Germinal center (tissue), 1 donor: ENCODE measurements at places on chromosomes 7 and 10.

GRCh38 chr10:57014758-57015157 is 653.7 kb upstream of the ZWINT start:
- DNase-seq, result no peak

- no peak for DNase-seq
These were observed 263.9 kb upstream of the FZD1 start for GRCh38 chr7:90999989-91000979.

GRCh38 chr7:112411186-112411795 is 39.0 kb upstream of the IFRD1 start:
- DNase-seq, result no peak

DNA sequence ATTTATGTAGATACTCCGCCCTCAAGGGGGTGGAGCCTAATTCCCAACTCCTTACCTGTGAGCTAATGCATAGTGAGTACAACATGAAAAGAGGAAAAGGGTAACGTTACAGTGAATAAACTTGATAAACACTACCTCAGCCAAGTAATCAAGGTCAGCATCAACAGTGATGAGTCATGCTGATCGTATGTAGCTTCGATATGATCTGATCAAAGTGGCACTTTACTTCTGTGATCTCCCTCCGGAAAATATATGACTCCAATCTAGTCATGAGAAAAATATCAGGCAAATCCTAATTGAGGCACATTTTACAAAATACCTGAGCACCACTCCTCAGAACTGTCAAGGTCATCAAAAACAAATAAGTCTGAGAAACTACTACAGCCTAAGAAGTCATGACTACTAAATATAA is 70.4 kb downstream of the VTI1A start:
- DNase-seq, result no peak

DNA sequence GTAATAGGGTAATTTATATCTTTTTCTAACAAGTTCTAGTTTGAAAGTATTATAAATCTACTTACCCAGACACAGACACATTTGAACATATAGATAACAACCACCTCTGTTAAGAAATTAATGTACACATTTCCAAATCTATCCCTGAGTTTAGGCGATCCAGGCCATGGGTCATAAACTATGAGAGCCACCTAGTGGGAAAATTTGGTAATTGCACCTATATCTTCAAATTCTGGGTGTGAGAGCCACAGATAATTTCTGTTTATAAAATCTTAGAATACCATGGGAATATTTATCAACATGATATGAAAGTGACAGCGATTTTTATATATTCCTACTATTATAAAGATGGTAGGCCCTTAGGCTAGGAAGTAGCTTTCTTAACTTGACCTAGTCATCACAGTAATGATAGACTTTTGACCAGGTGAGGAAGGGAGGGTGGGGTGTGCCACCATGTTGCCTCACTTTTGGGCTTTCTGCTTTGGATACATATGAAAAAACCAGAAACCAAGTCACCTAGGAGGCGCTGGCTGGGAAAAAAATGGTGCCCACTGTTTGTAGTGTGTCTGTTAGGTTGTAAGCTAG is 8.0 kb upstream of the EPHA1 start:
- peak; percentile 68 for DNase-seq

DNA sequence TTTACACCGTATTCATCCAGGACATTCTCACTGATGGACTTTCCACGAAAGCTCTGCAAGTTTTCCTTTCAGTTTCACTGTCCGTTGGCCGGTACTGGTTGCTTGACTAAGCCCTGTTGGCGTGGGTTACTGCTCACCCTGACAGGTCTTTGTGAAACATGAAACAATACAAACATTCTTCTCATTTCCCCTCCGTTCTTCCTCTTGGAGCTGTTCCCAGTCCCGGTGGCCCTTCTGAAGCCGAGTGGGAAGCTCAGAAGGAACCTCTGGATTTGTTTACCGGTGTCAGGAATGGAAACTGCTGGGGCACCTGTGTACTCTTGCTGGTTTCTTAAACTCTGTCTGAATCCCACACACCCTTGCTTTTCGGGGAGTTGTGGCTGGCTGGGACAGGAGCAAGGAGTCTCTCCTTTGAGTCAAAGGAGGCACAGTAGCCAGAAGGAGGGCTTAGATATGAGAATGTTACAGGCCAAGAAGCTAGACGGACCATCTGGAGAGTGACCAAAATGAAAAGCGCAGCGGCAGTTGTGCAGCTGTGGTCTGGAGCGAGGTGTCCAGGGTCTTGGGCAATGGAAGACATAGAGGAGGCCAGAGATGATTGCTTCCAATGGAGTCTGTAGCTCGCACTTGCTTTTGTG is 45.7 kb downstream of the LYZL2 start:
- DNase-seq, result peak; percentile 20

- no peak for DNase-seq
These were observed 512.5 kb downstream of the ETV1 start for GRCh38 chr7:13476881-13477444.

GRCh38 chr7:150429699-150430098 is 20.7 kb upstream of the GIMAP8 start:
- DNase-seq, result no peak

GRCh38 chr10:100327007-100327717 is 2.9 kb downstream of the PKD2L1 start:
- peak; percentile 70 for DNase-seq

GRCh38 chr7:141142058-141142457 is 68.2 kb downstream of the TMEM178B start:
- no peak for DNase-seq

GRCh38 chr7:157003756-157004520 is 6.5 kb downstream of the MNX1 start:
- DNase-seq, result no peak

GRCh38 chr10:101008823-101009423 is 9.3 kb downstream of the LZTS2 start:
- DNase-seq, result no peak

GRCh38 chr10:87092861-87093631 is 1.6 kb downstream of the GLUD1 start:
- no peak for DNase-seq

GRCh38 chr7:135599471-135599870 is 41.8 kb downstream of the NUP205 start:
- no peak for DNase-seq

DNA sequence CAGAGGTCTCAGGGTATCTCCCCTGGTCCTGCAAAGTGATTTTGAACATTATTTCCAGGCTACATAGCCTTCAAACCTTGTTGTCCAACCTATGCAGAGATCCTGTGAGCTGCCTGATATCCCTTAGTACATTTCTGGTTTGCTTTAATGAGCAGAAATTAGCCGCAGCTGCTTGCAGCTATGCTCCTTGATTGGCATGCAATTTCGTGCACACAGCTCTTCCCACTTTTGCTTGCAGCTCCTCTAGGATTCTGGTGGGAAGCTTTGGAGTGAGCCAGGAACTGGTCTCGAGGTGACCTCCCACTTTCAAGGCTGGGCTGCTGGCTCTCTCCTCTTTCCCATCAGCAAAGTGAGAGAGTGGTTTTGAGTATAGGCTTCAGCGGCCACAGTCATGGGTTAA is 45.8 kb downstream of the OAT start:
- DNase-seq, result no peak

DNA sequence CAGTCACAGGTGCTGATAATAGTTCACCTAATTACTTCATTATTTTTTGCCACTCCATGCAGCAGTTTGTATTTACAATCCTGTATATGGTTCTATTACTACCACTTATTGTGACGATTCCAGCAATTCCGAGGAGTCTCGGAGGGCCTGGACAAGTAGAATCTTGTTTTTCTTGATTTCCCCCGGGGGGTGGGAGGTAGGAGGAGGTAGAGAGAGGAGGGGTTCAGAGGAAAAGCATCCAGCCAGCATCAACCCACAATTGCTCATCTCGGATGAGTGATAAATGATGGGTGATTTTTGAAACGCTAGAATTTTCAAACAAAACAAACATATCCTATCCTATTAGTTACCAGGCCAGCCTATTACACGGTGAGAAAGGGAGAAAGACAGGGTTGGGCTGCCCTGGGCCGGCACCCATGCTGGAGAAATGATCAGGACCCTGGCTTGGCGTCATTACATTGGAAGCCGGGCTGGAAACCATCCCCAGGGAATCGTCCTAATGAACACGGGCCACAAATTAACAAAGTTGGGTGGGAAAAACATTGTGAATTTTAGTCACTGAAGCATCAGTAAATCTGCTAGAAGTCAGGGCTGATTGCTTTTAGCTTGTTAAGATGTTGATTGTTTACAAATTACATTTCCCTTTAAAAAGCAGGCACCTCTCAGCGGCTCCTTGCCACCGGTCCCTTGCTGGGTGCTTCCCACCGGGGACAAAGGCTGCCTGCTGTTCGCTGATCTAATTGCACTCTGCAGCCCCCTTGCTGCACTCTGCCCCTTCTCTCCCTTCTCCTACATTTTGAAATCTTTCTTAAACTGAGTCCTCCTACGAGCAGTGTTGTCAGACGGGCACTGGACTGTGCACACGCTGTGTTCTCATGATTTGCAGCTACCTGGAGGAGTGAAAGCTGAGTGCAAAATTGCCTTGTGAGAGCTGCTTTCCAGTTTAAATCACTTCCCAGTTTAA is 95.5 kb downstream of the FAM204A start:
- DNase-seq, result no peak

DNA sequence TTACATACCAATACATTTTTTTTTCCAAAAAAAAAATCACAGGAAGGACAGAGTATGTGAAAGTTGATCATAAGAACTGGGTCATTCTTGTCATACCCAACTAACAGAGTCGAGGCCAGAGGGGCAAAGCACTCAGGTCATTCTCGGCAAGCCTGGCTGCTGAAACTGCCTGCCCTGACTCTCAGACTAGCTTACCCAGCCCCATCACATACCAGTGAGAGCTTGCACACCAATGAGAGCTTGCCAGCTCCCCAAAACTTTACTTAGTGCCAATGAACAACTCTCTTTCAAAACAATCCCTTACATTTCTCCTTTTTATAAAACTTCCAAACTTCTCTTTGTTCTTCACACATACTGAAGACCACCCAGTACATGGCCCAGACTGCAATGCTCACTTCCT is 48.9 kb downstream of the VOPP1 start:
- DNase-seq, result no peak

- DNase-seq, result no peak
These were observed 1080.6 kb upstream of the LRRN3 start for GRCh38 chr7:110010359-110010758.

GRCh38 chr10:133438711-133439273 is 14.4 kb upstream of the SPRN start:
- peak; percentile 58 for DNase-seq

GRCh38 chr7:142689439-142690120 is 59.7 kb upstream of the PRSS1 start:
- DNase-seq, result no peak
